Effector CD8-positive, alpha-beta T cell (primary cell): ENCODE measurements at places on chromosomes 16 and 17.
A peak's percentile ranks its signal among the peaks of the same experiment; 100 is the strongest.

GRCh38 chr16:16782153-16782552 lies 403.2 kb downstream of the NPIPA7 start:
- DNase-seq = no peak

DNA sequence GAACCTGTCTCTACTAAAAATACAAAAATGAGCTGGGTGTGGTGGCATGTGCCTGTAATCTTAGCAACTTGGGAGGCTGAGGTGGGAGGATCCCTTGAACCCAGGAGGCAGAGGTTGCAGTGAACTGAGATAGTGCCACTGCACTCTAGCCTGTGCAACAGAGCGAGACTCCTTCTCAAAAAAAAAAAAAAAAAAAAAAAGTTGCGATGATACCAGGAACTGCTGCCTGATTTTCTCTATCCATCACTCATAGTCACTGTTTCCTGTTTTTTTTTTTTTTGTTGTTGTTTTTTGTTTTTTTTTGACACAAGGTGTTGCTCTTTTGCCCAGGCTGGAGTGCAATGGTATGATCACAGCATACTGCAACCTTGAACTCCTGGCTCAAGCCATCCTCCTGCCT lies 59.2 kb downstream of the ABCC1 start:
- no peak for DNase-seq

GRCh38 chr17:62870030-62870541 lies 62.0 kb upstream of the MARCHF10 start:
- no peak for DNase-seq

DNA sequence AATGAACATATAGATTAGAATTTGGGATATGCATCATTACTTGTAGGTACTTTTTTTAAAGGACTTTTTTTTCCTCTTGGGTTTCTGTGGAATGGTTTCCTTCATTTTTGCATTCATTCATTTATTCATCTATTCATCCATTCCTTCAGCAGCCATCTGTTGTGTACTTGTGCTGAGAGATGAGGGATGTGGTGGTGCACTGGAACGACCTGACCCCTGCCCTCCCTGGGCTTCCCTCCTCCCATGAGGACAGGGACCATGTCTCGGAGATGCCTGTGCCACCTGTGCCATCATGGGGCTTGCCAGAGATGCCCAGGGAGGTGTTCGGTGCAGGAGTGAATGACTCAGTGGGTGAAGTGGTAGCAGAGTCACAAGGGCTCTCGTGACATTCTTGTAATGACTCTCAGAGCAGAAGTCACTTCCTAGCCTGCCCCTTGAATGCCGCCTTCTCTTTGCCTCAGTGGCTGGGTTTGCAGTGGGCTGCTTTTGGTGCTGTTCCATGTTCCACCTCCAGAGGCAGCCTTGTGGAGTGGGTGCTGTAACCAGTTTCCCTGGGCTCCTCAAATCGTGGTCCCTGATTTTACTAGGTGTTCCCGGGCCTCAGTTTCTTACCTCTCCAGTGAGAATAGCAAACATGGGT lies 43.9 kb downstream of the CLEC16A start:
- no peak for DNase-seq

- DNase-seq = no peak
Measured at GRCh38 chr16:54203384-54203783, 83.2 kb downstream of the IRX3 start.

- DNase-seq = no peak
Measured at GRCh38 chr17:64707050-64707591, 45.0 kb upstream of the SMURF2 start.

GRCh38 chr17:17107281-17107680 lies 65.0 kb downstream of the MPRIP start:
- no peak for DNase-seq

GRCh38 chr16:85638695-85639409 lies 25.7 kb downstream of the GSE1 start:
- DNase-seq = no peak

GRCh38 chr16:78407191-78407590 lies 307.7 kb downstream of the WWOX start:
- DNase-seq = no peak

DNA sequence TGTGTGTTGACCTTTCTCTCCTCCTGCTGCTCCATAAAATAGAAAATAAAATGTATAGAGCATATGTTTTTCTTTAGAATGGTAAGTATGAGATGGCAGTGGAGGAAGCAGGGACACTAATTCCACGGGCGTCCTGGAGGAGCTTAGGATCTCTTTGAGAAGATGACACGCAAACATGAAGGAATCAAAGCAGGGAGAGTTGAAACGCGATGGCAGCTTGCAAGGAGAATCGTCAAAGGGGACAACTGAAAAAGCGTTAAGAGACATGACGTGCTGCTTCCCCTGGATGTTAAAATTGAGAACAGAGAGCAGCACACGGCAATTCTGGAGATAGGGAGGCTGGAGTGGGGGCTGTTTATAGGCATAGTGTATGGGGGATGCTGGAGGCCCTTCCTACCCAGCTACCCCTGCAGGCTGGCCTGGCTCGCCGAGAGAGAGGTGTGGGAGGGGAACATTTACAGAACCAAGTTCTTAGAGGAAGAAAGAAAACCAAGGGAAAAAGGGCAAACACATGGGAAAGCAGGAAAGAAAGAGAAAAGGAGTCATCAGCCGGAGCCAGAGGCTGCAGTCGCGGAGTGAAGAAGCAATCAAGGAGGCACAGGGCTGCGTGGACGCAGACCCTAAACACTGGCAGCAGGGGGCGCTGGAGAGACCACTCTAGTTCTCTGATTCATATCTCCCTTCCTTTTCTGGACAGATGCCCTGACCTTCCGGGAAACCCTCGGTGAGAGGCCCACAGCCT lies 55.8 kb downstream of the MYH13 start:
- no peak for DNase-seq

DNA sequence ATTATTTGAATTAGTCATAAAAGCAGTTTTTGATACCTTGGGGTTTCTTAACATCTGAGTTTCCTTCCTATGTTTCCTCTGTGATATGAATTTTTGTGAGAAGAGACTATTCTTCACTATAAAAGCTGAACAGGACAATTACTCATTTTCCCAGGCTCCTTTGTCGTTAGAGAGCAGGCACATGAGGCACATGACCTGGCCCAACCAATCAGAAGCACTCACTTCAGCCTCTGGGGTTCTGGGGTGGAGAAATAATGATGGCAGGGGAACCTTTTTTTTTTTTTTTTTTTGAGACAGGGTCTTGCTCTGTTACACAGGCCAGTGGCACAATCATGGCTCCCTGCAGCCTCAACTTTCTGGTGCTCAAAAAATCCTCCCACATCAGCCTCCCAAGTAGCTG lies 145.5 kb upstream of the ASIC2 start:
- no peak for DNase-seq

GRCh38 chr16:85557083-85557970 lies 55.8 kb upstream of the GSE1 start:
- DNase-seq = peak; percentile 39

DNA sequence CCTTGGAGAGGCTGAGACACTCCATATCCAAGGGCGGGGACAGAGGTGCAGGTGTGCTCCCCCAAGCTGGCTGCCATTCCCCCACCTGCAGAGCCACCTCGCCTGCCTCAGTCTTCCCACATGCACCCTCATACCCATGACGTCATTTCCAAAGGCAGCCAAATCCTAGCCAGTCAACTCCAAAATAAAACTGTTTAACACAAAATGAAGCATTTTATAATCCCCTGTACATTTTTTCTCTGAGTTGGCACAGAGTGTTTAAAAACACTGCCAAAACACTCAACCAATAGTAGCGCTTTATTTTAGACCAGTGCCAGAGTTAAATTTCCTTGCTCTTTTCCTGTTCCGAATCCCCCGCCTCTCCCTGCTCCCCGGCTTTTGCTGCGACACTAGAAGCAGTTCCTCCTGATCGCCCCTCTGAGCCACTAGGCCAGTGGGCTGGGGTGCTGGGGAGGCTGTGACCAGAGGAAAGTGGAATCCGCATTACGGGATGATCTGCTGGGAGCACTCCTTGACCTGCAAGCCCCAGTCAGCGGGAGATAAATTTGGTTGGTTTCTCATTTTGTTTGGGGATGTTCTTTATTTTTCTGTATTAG lies 139.5 kb downstream of the ZNF423 start:
- no peak for DNase-seq

DNA sequence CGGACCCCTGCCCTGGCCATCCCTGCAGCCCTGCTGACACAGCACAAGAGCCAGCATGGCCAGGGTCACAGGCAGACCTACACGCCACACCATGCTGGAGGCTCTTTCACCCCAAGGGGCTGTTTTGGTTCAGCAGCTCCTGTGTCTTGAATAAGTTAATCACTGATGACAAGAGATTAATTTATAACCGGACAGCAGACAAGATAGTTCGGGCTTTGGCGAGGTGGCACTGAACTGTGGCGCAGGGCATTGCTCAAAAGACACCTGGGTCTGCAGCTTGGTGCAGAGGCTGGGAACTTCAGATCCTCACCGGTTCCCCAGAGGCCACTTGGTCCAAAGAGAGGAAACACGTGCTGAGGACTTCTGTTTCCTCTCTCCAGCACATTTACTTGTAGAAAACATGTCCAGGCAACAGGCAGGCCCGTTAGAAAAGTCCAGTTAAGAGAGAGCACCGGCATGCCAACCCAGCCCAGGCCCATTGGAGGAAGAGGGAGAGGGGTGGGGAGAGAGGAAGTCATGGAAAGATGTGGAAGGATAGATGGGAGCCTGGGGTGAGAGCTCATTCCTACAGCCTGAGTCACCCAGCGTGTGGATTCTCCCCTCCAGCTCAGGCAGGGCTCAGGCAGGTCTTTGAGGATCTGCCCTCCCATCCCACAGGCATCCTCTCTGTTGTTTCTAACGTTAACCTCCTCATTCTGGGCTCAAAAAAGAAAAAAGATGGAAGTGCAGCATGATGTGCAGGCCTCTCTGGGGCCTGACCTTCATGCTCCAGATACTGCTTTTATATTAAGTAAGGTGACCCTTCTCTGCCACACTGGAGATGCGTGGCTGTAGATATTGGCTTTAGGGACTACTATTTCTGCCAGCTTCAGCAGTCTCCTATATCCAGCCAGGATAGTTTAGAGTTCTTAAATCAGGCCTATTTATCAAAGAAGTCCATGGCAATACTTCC lies 80.0 kb upstream of the HNF1B start:
- DNase-seq = no peak
